ENCODE measurements at places on chromosomes 4 and X. TPM values are rescaled to one million over a fixed set of nuclear protein-coding genes. Genes with fewer than 3 reads are reported as not detected.

The DIPK2B gene
- total RNA-seq, result 0.07 TPM

The ARHGAP10 gene
- total RNA-seq, result 6.1 TPM

The RASGEF1B gene
- 3.4 TPM for total RNA-seq

The TCEAL2 gene
- total RNA-seq, result not detected

All from activated CD4-positive, alpha-beta T cell treated with anti-CD3 and anti-CD28 coated beads for 36 hours (primary cell).